ENCODE measurements at places on chromosomes 5 and 9.

GRCh38 chr5:133884569-133885311, 83.7 kb downstream of the C5orf15 start:
- no peak for DNase-seq

DNA sequence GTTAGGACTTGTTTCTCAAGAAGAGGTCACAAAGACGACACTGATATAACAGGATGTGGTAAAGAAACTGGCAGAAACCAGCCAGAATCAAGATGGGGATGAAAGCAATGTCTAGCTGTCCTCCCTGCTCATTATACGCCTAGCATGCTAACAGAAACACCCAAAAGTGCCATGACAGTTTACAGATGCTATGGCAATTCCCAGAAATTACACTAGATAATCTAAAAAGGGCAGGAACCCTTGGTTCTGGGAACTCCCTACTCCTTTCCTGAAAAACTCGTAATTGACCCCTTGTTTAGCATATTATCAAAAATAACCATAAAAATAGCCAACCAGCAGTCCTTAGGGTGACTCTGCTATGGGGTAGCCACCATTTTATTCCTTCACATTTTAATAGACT, 10.9 kb upstream of the MRPS30 start:
- no peak for DNase-seq

GRCh38 chr9:97924386-97924785, 2.1 kb upstream of the TRMO start:
- no peak for DNase-seq

GRCh38 chr9:127927201-127927987, 3.2 kb downstream of the PIP5KL1 start:
- DNase-seq: no peak

DNA sequence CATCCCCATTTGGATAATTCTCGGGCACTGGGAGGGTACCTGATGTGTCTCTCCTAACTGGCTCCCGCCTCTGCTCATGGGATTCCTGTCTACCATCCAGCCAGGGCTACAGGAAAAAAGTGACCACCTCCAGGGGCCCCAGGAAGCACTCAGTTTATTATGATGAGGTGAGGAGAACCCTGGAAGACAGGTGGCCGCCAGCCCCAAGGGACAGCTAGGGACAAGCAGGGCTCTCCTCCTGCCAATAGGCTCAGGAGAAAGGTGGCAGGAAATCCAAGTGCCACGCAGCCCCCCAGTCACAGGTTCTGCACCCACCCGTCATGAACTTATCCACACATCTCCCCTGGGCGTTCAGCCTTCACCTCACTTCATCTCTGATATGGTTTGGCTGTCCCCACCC, 61.5 kb upstream of the ZNF354A start:
- DNase-seq: no peak

DNA sequence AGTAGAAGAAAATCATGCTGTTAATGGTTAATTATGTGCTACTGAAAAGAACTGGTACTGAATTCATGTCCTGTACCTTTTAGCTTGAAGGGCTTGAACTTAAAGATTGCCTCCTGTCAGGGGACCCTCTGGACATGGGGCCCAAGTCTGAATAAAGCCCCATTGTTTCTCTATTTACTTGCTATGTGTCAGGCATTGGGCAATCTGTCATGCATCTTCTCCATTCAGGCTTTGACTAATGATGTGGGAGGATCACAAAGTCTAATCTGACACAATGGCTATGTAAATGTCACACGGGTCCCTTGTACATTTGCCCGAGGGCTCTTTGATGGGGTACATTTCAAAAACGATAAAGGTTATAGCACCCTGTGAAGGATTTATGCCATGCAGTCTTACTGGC, 64.0 kb upstream of the TUSC1 start:
- no peak for DNase-seq

- no peak for DNase-seq
These were observed 84.9 kb downstream of the RALGPS1 start for GRCh38 chr9:126999315-127000068.

GRCh38 chr9:93967020-93967803, 12.1 kb upstream of the BARX1 start:
- no peak for DNase-seq

GRCh38 chr5:17737092-17737491, 102.8 kb downstream of the TAF11L14 start:
- no peak for DNase-seq

GRCh38 chr9:99474186-99474585, 252.1 kb downstream of the SEC61B start:
- DNase-seq: no peak

- no peak for DNase-seq
These were observed 13.7 kb downstream of the YIPF5 start for GRCh38 chr5:144156767-144157171.

- DNase-seq: no peak
These were observed 18.3 kb downstream of the RALGPS1 start for GRCh38 chr9:126932871-126933321.

DNA sequence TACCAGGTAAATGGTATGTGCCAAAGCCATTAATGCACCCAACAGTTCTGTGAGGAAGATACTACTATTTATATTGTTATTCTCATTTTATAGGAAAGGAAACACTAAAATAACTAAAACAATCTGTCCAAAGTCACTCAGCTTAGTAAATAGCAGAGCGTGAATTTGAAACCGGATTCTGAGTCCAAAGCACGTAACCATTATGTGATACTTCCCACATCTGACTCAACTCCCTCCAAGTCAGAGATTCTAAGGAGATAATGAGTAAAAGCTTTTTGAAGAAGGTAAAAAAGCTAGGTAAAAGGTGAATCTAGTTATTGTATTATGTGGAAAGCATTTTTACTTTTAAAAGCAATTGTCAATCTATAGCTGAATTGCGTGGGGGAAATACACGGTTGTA, 208.9 kb downstream of the PBX3 start:
- no peak for DNase-seq

- no peak for DNase-seq
These were observed 79.4 kb upstream of the ADRB2 start for GRCh38 chr5:148746826-148747535.

DNA sequence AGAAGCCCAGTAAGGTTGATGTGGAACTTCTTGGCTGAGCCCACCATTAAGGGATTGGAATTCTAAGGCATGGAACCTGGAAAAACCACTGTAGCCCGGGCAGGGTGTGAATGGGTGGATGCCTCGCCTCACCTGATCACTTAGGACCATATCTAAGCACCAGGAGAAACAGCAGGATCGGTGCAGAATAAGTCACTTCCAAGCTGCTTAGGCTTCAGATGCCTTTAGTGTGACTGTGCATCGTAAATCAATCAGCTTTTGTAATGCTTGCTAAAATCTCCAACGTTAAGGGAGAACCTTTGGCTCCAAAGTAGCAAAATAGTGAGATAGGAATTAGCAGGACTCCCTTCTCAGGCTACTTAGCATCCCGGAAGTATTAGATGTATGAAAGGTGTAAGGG, 103.9 kb upstream of the MEGF10 start:
- DNase-seq: no peak

DNA sequence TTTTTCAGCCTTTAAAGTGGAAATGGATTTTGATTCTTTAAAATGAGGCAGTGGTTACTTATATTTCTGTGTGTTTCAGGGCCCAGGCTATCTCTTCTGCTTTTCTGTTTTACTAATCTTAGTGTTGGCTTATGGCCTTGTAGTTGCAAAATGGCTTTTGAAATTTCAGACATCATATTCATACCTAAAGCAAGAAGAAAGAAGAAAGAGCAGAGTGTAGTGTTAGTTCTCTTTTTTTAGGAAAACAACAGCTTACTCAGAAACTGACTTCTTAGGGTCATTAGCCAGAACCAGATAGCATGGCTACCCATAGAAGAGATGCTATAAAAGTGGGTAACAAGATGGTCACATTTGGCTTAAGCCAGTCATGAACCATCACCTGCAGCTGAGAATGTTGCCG, 20.9 kb downstream of the ZBED3 start:
- DNase-seq: no peak

DNA sequence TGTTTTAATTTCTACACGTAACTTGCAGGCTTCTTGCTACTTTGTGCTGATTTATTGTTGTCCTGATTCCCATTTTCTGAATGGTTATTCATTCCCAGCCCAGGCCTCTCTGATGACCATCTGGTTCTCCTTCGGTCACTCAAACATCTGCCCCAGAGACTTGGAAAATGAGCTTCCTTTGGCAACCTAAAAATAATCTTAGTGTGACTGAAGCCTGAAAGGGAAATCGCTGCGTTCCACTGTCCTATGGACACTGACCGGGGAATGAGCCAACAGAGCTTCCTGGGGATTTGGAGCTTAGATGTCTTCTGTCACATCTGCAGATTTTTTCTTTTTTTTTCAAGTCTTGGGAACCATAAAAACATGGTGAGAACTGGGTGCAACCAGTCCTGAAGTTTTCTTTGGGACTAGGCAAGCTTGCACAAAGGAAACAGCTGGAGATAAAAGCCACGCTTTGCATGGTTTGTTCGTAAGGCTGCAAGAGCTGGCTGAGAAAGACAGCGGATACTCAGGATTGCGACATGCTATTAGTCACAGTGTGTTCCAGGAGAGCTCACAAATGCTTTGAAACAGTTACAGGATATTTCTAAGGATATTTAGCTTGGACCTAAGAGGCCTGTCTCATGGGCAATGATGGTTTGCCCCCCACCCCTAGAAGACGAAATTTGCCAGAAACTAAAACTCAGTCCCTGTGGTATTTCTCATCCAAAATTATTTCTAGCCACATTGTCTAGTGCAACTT, 146.2 kb downstream of the GOLPH3 start:
- DNase-seq: no peak

- DNase-seq: no peak
These were observed 29.0 kb upstream of the SSBP2 start for GRCh38 chr5:81779916-81780266.

DNA sequence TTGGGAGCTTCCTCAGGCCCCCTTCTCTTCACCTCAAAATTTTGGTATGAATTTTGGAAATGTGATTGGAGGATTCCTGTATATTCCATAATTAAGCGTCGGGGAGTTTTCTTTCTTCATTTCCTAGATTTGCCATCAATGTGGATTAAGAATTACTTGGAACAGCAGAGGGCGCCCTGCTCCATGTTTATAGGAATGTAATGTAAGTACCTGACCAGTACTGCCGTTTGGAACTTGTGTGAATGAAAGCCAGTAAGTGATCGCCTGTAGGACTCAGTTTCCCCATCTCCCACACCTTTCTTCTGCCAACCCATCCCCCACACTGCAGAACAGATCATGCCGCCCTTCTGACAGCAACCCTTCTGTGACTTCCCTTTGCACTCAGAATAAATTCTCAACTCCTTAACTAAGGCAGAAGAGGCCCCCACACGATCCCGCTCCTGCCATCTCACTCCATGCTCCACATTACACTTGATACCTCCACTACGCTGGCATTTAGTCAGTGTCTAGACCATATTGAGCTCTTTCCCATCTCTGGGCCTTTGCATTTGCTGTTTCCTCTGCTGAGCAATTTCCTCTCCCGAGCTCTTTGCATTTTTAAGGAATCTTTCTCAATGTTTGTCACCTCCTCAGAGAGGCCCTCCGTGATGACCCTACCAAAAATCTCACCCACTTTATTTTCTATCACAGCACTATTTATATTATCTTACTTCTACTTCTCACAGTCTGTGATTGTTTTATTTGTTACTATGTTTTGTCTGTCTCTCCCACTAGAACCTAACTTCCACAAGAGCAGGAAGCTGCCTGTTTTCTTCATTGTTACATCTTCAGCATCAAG, 79.5 kb upstream of the HTR4 start:
- peak; percentile 26 for DNase-seq

GRCh38 chr9:136249877-136250559, 4.4 kb upstream of the QSOX2 start:
- no peak for DNase-seq

DNA sequence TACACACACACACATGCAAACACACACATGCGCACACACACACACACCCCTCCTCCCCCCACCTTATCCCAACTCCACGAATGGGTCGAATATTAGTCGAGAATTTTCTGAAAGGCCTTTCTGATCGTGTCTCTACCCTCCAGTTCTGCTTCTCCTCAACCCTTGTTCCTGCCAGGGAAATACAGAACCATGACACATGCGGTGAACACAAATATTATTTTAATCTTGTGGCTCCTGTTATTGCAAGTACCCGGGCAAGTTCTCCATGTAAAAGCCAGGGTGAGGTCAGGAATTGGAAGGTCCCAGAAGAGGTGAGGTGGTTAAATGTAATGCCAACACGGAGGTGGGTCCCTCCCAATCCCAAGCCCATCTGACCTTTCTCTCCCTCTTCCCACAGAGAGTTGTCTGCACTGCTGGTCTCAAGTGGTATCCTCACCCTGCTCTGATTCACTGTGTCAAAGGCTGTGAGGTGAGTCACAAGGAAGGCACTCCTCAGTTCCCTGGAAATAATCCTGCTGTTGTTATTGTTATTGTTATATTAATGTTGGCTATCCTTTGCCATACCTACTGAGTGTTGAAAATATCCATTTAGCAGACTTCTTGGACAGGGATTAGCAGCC, 223.7 kb downstream of the PAPPA start:
- DNase-seq: no peak

DNA sequence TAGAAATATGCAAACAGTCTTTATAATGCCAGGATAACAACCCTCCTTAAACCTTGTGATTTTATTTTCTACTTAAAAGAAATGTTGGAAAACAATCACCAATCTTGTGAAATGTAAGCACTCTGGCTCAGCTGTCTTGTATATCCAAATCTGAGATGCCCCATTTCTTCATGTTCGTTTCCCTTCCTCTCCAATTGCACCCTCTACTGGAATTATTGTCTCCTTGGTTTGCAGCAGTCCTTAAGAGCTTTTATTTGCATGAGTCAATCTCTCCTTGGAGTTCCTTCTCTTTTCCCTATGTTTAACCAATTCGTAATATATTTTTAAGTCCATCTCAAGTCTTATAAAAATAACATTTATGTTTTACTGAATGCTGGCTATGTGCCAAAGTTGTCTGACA, 362.0 kb upstream of the CDH10 start:
- DNase-seq: no peak

DNA sequence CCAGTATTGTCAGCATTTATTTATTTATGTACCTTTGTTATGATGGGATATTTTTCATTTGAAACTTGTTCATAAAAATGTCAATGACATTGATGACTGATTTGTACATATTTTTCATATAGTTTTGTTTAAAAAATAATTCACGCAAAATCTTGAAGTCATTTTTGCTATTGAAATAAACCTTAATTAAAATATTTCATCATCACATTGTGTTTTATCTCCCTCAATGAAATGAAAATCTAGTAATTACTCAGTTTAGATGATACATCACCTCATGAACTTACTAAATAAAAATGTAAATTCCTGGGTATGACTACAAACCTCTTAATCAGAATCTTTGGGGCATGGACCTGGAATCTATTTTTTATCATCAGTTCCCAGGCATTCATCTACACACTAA, 89.6 kb downstream of the OSMR start:
- DNase-seq: no peak

DNA sequence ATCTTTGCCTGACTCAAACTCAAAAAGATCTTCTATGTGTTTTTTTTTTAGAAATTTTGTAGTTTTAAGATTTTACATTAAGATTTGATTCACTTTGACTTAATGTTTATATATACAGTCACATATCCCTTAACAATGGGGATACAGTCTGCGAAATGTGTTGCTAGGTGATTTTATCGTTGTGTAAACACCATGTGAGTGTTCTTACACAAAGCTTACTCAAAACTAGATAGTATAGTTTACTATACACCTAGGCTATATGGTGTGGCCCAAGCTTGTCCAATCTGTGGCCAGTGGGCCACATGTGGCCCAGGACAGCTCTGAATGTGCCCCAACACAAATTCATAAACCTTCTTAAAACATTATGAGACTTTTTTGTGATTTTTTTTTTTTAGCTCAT, 131.9 kb downstream of the CWC27 start:
- DNase-seq: no peak

- no peak for DNase-seq
These were observed 8.8 kb downstream of the GRIN1 start for GRCh38 chr9:137147793-137148160.

GRCh38 chr9:123064716-123065115, 31.2 kb downstream of the GPR21 start:
- DNase-seq: no peak

Measured in GM20000 (cell line).